ENCODE measurements at places on chromosomes 12 and 14.

DNA sequence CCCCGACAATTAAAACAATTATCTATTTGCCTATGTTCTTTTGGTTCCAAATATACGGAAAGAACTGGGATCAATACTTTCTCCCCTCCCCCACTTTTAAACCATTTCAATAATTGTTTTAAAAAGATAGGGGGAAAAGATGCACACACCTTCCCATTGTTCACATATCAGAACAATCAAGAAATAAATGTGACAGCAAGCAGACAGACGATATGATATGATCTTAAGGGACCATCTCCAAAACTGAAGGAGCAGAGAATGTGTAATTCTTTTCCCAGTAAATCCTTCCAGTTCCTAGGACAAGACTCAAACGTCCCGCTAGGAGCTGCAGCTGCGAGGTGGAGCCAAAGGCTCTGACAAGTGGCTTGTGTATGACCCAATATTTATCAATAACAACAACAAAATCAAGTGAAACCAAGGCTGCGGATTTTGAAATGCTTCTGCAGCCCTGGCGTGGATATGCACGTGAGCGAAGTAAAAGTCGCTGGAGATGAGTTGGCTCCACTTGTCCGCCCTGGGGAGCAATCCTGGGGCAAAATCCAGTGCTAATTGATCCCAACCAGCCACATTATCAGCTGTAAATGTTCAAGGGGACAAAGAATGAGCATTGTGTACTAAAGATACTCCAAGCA, 8.2 kb upstream of the FOXG1 start:
- no peak for DNase-seq

GRCh38 chr12:121578230-121579189, 2.3 kb downstream of the KDM2B start:
- no peak for DNase-seq

DNA sequence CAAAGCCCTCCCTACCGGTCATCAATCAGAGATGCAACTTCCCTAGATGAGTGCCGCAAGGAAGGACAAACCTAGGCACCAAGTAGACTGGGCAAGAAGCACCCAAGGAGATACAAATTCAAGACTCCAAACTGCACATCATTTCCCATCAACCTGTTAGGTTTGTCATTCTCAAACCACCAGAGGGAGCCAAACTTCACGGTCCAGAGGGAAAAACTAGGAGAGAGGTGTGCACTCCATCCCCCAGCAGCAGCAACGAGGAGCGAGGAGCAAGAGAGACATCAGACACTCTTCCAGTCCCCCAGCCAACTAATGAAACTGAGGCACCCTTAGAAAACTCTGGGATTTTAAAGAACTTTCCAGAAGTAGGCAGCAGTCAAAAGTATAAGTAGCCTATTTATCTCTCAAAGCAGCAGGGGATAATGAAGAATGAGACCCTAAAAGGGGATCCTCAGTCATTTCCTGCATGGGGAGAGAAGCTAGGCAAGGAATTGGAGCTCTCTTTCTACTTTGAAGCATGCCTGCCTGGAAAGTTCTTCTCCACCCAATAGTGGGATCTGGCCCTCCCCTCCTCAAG, 37.0 kb upstream of the NT5DC3 start:
- DNase-seq, result peak; percentile 81

DNA sequence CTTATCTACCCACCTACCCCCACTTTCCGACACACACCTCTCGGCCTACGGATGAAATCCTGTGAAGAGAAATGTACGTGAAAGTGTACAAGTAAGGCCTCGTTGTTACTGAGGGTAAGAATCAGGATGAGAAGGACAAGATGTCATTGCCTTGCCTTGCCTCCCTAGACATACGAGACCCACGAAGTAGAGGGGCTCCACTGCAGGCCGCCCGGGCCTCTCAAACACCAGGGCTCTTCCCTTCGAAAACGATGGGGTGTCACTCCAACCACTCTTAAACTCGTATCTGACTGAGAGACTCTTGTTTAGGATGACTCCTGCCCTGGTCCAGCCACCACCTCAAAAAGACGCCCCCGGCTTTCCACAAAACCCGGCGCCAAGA, 498 bp downstream of the RACGAP1 start:
- peak; percentile 18 for DNase-seq

DNA sequence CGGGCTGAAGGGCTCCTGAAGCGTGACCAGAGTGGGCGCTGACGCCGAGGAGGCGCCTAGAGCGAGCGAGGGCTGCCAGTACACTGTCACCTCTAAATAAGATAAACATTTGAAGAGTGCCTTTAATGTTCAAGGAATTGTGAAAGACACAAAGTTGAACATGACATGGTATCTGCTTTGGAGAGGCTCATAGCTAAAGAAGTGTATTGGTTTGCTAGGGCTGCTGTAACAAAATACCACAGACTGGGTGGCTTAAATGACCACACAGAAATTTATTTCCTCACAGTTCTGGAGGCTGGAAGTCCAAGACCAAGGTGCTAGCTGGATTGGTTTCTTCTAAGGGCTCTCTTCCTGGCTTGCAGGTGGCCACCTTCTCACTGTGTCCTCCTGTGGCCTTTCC, 33.7 kb upstream of the NUBPL start:
- no peak for DNase-seq

- no peak for DNase-seq
Measured at GRCh38 chr12:102675672-102676071, 195.3 kb upstream of the IGF1 start.

GRCh38 chr12:96120359-96121100, 73.6 kb upstream of the ELK3 start:
- no peak for DNase-seq

- no peak for DNase-seq
Measured at GRCh38 chr12:66352197-66352596, 49.9 kb downstream of the HELB start.

- DNase-seq, result no peak
Measured at GRCh38 chr12:75848431-75848925, 183.1 kb downstream of the PHLDA1 start.
